GM13976 (cell line): ENCODE measurements at places on chromosomes 13 and 19.

DNA sequence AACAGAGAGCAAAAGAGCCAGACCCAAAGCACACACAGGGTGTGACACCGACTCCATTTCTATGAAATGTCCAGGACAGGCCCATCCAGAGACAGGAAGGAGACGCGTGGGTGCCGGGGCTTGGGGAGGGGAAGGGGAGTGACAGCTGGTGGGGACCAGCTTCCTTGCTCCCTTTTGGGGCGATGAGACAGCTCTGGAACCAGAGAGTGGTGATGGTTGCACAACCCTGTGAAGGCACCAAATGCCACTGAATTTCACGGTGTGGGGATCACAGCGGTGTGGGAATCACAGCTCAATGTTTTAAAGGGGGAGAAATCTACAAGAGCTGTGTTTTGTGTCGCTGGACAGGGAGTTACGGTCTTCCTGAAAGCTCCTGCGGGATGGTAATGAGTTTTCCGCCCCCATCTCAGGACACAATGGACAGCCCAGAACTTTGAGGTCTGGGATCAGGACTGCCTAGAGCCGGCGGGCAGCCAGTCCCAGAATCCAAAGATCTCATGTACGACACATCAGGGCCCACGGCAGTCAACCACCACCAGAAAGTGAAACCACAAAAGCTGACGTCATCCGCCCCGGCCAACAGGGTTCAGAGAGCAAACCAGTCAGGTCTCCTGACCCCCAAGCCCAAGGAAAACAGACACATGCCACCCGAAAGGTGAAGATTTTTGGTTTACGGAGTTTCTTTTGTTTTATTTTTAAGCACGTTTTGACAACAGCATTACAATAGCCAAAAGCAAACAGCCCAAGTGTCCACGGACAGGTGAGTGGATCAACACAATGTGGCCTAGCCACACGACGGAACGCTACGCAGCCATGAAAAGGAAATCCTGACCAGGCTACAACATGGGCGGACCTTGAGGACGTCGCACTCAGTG, 7.3 kb downstream of the SGTA start:
- DNase-seq, result peak; percentile 82

- DNase-seq, result no peak
Observed at GRCh38 chr13:113723410-113724015, 35.5 kb upstream of the TMEM255B start.

- peak; percentile 46 for DNase-seq
Observed at GRCh38 chr13:102402290-102402689, 442 bp upstream of the FGF14 start.

- no peak for DNase-seq
Observed at GRCh38 chr19:13132471-13133180, 14.6 kb downstream of the NACC1 start.

- no peak for DNase-seq
Observed at GRCh38 chr13:60112771-60113170, 51.0 kb downstream of the DIAPH3 start.

- DNase-seq, result no peak
Observed at GRCh38 chr13:88085036-88085435, 413.9 kb downstream of the SLITRK5 start.

- no peak for DNase-seq
Observed at GRCh38 chr19:10305139-10305806, 4.3 kb downstream of the ZGLP1 start.

DNA sequence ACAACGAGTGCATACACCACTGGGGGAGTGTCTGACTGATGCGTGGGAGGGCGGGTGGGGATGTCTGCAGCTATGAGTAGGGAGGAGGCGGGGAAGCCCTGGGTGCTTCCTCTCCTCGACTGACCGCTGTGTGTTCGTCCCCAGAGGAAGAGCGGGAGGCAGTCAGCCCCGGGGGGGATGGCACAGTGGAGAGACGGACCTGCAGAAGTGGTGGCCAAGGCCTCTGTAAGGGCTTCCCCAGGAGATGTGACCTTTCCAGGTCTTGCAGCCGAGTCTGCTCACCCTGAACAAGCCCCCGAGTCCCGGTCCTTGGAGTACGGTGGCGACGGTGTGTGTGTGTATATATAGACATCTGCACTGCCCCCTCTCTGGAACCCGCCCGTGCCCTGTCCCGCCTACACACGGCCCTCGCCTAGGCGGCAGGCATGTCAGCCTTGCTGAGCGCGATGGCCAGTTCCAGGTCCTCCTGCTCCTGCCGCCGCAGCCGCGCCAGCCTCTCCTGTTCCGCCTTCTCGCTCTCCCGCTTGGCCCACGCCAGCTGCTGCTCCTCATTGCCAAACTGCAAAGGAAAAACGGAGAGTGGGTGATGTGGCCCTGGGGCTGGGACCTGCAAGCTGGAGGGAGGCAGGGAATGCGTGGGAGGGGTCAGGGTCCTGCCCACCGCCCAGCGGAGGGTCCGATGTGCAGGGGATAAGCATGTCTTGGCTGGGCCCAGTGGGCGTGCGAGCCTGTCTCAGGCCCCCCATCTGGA, 30.8 kb downstream of the KLF2 start:
- no peak for DNase-seq

DNA sequence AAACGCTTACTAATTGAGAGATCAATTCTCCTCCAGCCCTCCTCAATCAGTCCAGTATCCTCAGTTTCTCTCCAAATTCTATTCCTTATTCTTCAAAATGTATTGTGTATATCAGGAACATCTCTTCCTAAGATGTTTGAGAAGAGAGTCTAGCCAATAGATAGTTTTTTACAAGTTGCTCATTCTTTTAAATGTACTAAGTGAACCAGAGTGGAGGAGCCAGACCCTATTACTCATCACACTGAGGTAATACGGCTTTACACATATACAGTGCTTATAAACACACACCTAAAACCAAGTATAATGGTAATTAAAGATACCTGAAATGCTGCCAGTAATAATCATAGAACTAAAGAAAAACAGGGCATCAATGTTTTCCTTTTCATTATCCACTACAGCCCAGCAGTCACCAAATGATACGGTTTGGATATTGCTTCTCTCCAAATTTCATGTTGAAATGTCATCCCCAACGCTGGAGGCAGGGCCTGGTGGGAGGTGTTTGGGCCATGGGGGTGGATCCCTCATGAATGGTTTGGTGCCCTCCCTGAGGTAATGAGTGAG, 45.2 kb upstream of the HMGB1 start:
- DNase-seq, result no peak

- no peak for DNase-seq
Observed at GRCh38 chr19:2582984-2583956, 107.3 kb downstream of the GADD45B start.
